ENCODE measurements at places on chromosomes 6 and 20. TPM values are rescaled to one million over a fixed set of nuclear protein-coding genes. Genes with fewer than 3 reads are reported as not detected.
A peak's percentile ranks its signal among the peaks of the same experiment; 100 is the strongest.

DNA sequence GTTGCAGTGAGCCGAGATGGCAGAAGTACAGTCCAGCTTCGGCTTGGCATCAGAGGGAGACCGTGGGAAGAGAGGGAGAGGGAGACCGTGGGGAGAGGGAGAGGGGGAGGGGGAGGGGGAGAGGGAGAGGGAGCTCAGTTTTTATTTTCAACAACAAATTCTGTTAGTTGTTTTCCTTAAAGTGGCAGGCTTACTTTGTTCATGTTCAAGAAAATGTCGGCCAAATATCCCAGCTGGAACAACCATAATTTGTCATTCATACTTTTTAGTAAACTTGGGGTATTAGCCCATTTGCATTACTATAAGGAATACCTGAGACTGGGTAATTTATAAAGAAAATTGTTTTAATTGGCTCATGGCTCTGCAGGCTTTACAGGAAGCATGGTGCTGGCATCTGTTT lies 2.5 kb upstream of the TULP4 start:
- peaks cover 9% of the 10 kb centered on the region for H3K36me3 ChIP-seq
- H3K27ac ChIP-seq: no peak overlapping the region
- DNase-seq: no peak
- no peak overlapping the region for H3K4me3 ChIP-seq

Gene TFAP2C
- total RNA-seq: not detected

- DNase-seq: no peak
- peaks cover 2% of the 10 kb centered on the region for H3K27me3 ChIP-seq
- H3K4me3 ChIP-seq: no peak overlapping the region
- H3K4me1 ChIP-seq: peaks cover 2% of the 10 kb centered on the region
- no peaks in the 10 kb centered on the region for H3K36me3 ChIP-seq
- no peak overlapping the region for H3K27ac ChIP-seq
These were observed 93.5 kb downstream of the CDC5L start for GRCh38 chr6:44481056-44481455.

DNA sequence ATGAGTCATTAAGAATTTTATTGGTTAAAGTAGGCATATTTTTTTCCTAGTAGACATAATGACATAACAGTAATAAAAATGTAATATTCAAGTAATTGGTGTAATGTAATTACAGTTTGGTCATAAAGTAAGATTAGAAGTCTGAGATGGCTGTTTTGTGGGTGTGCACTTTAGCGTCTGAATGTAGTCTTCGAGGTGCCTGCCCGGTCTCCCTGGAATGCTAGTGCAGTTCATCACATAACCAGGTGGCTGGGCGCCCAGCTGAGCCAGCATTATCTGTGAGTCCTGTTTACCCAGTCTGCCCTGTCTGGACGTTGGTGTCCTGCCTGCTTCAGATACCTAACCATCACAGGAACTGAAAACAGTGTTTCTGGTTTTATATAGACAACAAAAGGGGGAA lies 419.1 kb downstream of the CDC5L start:
- H3K4me1 ChIP-seq: peaks cover 3% of the 10 kb centered on the region
- no peak overlapping the region for H3K27ac ChIP-seq
- no peak overlapping the region for H3K4me3 ChIP-seq
- no peaks in the 10 kb centered on the region for H3K36me3 ChIP-seq
- H3K27me3 ChIP-seq: no peaks in the 10 kb centered on the region

Gene PI3
- not detected for total RNA-seq

GRCh38 chr6:152587473-152587872 lies 49.7 kb downstream of the SYNE1 start:
- no peak overlapping the region for H3K27ac ChIP-seq
- no peak overlapping the region for H3K4me3 ChIP-seq
- no peaks in the 10 kb centered on the region for H3K4me1 ChIP-seq
- H3K36me3 ChIP-seq: no peaks in the 10 kb centered on the region

Gene TSBP1
- total RNA-seq: not detected

GRCh38 chr20:61120595-61121515 lies 131.2 kb upstream of the CDH4 start:
- no peak overlapping the region for H3K4me3 ChIP-seq
- no peak for DNase-seq
- no peaks in the 10 kb centered on the region for H3K4me1 ChIP-seq
- H3K27me3 ChIP-seq: peaks cover 2% of the 10 kb centered on the region
- H3K36me3 ChIP-seq: no peaks in the 10 kb centered on the region

- peak overlapping the region; percentile 96 for H3K27ac ChIP-seq
- peak; percentile 65 for DNase-seq
- peaks cover under 1% of the 10 kb centered on the region for H3K36me3 ChIP-seq
- peak overlapping the region; percentile 94 for H3K4me3 ChIP-seq
These were observed 2.7 kb downstream of the HIVEP2 start for GRCh38 chr6:142942238-142942637.

DNA sequence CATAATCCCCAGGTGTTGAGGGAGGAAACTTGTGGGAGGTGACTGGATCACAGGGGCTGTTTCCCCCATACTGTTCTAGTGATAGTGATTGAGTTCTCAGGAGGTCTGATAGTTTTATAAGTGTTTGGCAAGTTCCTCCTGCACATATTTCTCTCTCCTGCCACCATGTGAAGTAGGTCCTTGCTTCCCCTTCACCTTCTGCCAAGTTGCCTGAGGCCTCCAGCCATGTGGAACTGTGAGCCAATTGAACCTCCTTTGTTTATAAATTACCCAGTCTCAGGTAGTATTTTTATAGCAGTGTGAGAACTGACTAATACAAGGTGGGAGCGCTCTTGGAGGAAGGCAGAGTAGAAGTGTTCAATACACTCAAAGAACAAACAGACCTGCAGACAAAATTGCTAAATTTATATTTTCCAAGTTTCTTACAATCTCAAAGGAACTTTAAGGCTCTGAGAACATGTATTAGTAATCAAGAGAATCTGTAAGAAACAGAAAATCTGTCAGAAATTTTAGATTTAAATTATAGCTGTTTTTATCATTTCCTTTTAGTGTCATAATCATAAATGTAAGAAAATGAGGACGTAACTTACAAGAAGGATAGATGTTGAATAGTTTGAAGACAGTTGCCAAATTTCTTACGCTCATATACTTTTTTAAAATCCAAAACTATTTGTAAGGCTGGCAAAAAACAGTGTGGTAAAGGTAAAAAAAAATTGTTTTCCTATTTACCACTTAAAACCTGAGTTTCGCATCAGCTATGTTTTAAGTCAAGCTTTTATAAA lies 77.7 kb downstream of the ASCC3 start:
- H3K27ac ChIP-seq: no peak overlapping the region
- no peaks in the 10 kb centered on the region for H3K27me3 ChIP-seq
- DNase-seq: no peak
- H3K4me1 ChIP-seq: no peaks in the 10 kb centered on the region

Gene RIPK1
- 17.3 TPM for total RNA-seq

Gene LHFPL5
- not detected for total RNA-seq

Gene KHDRBS2
- not detected for total RNA-seq

GRCh38 chr20:15716256-15716655 lies 857.0 kb downstream of the KIF16B start:
- no peaks in the 10 kb centered on the region for H3K4me1 ChIP-seq
- no peaks in the 10 kb centered on the region for H3K36me3 ChIP-seq
- no peak overlapping the region for H3K4me3 ChIP-seq
- no peaks in the 10 kb centered on the region for H3K27me3 ChIP-seq
- DNase-seq: no peak

Gene CCDC170
- total RNA-seq: not detected

Gene ENPP1
- total RNA-seq: 0.08 TPM

Gene RAET1E
- not detected for total RNA-seq

DNA sequence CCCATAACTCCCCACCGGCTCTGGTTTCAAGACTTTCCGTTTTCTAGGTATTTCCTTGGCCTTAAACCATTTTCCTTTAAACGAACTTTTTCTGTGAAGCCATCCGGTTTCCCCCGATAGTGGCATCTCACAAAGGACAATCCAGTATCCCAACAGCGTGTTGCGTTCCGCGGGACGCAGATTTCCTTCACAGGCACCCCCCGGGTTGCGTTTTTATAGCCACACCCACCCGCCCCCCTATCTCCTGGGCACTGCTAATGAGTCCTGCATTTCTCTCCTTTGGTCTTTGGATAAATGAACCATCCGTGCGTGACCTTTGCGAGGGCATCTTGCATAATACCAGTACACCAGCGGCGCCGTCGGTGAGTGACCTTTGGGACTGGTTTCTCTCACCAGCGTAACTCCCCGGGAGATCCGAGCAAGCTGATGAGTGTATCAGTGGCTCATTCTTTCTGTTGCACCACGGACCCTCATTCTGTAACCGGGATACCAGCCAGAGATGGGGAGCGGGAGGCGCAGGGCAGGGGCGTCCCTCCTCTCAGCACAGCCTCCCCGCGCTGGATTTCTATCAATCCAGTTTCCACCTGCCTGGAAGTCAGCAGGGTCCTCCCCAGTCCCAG lies 586 bp upstream of the NQO2 start:
- peak overlapping the region; percentile 69 for H3K27ac ChIP-seq
- peak overlapping the region; percentile 75 for H3K4me3 ChIP-seq
- H3K27me3 ChIP-seq: no peaks in the 10 kb centered on the region
- H3K36me3 ChIP-seq: no peaks in the 10 kb centered on the region
- DNase-seq: peak; percentile 82

Gene ANKRD66
- not detected for total RNA-seq

GRCh38 chr6:137931849-137932465 lies 64.9 kb downstream of the TNFAIP3 start:
- no peak overlapping the region for H3K27ac ChIP-seq
- H3K4me3 ChIP-seq: no peak overlapping the region
- DNase-seq: no peak
- no peaks in the 10 kb centered on the region for H3K27me3 ChIP-seq

DNA sequence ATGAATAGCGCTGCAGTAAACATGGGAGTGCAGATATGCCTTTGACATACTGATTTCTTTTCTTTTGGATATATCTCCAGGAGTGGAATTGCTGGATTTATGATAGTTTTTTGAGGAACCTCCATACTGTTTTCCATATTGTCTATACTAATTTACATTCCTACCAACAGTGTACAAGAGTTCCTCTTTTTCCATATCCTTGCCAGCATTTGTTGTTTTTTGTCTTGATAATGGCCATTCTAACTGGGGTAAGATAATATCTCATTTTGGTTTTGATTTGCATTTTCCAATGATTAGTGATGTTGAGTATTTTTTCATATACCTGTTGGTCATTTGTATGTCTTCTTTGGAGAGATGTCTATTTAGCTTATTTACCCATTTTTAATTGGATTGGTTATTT lies 3.3 kb downstream of the SYCP2L start:
- DNase-seq: no peak
- H3K4me3 ChIP-seq: no peak overlapping the region
- H3K27ac ChIP-seq: no peak overlapping the region
- no peaks in the 10 kb centered on the region for H3K36me3 ChIP-seq
- peaks cover 24% of the 10 kb centered on the region for H3K27me3 ChIP-seq

GRCh38 chr6:121590438-121590837 lies 155.0 kb downstream of the GJA1 start:
- H3K4me3 ChIP-seq: no peak overlapping the region
- no peaks in the 10 kb centered on the region for H3K4me1 ChIP-seq
- H3K27ac ChIP-seq: no peak overlapping the region
- no peaks in the 10 kb centered on the region for H3K36me3 ChIP-seq
- no peak for DNase-seq
- H3K27me3 ChIP-seq: no peaks in the 10 kb centered on the region

GRCh38 chr6:835476-836160 lies 142.7 kb upstream of the EXOC2 start:
- no peaks in the 10 kb centered on the region for H3K4me1 ChIP-seq
- no peak overlapping the region for H3K4me3 ChIP-seq
- H3K36me3 ChIP-seq: no peaks in the 10 kb centered on the region
- peaks cover 6% of the 10 kb centered on the region for H3K27me3 ChIP-seq

Gene C6orf132
- total RNA-seq: not detected

- H3K36me3 ChIP-seq: no peaks in the 10 kb centered on the region
- peaks cover 8% of the 10 kb centered on the region for H3K27me3 ChIP-seq
- DNase-seq: no peak
These were observed 142.0 kb downstream of the DLL1 start for GRCh38 chr6:170148709-170149470.

DNA sequence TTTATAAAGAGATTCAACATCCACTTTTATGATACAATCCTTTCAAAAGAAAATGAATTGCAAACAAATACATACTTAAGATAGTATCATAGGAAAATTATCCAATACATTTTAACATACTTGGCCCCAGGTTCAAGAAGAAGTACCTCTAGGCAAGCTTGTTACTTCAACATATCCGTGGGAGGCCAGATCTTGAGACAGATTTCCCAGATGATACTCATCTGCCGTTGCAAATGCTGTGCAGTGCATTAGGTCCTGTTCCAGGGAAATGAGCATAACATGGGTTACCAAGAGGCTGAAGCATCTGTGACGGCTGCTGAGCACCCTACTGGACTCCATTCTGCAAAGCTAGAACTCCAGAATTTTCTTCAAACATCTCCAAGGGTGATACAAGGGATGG lies 15.6 kb downstream of the RMND1 start:
- no peaks in the 10 kb centered on the region for H3K27me3 ChIP-seq
- no peak overlapping the region for H3K27ac ChIP-seq
- H3K4me3 ChIP-seq: no peak overlapping the region
- peaks cover under 1% of the 10 kb centered on the region for H3K4me1 ChIP-seq

GRCh38 chr6:126307849-126308248 lies 32.1 kb upstream of the CENPW start:
- no peaks in the 10 kb centered on the region for H3K4me1 ChIP-seq
- H3K4me3 ChIP-seq: no peak overlapping the region
- DNase-seq: no peak
- no peak overlapping the region for H3K27ac ChIP-seq
- H3K27me3 ChIP-seq: no peaks in the 10 kb centered on the region

- peaks cover 3% of the 10 kb centered on the region for H3K36me3 ChIP-seq
- peaks cover 24% of the 10 kb centered on the region for H3K4me1 ChIP-seq
- H3K27ac ChIP-seq: peak overlapping the region; percentile 31
- H3K27me3 ChIP-seq: no peaks in the 10 kb centered on the region
- no peak overlapping the region for H3K4me3 ChIP-seq
These were observed 106.1 kb upstream of the ASF1A start for GRCh38 chr6:118787724-118788423.

DNA sequence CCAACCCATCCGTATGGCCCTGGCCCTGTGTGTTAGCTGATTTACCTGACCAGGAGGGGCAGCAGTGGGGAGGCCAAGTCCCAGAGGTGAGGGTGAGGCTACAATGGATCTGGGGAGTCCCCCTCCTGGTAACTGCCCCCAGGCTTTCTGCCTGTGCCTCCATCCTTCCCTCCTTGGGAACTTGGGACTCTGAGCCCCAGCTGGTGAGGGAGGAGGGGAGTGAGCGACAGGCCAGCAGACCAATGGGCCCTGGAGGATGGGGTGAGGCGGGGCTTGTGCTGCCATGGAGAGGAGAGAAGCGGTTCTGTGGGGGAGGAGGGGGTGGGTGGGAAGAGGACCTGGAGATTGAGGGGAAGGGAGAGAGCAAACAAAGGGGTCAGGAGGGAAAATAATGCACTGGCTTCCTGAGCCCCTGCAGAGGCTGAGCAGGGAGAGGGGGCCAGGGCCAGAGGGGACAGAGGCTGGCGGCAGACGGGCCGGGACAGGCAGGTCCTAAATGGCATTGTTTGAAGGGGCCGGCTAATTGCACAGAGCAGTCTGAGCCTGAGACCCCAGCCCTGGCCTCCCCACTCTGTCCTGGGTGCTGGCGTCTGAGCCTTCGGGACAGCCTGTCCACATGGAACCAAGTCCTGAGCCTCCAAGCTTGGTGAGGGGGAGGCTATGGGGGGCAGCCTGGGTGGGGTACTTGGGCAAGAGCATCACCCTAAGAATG lies 17.5 kb downstream of the DNMT3B start:
- H3K36me3 ChIP-seq: no peaks in the 10 kb centered on the region
- no peak for DNase-seq
- no peak overlapping the region for H3K4me3 ChIP-seq
- no peaks in the 10 kb centered on the region for H3K27me3 ChIP-seq

Gene FAM217A
- not detected for total RNA-seq

GRCh38 chr20:31949877-31950646 lies 1.8 kb downstream of the PDRG1 start:
- peaks cover 26% of the 10 kb centered on the region for H3K4me1 ChIP-seq
- no peak for DNase-seq
- H3K27ac ChIP-seq: no peak overlapping the region
- no peak overlapping the region for H3K4me3 ChIP-seq
- H3K27me3 ChIP-seq: no peaks in the 10 kb centered on the region
- peaks cover 47% of the 10 kb centered on the region for H3K36me3 ChIP-seq
